ENCODE measurements at places on chromosomes 3 and 15.
A peak's percentile ranks its signal among the peaks of the same experiment; 100 is the strongest.

DNA sequence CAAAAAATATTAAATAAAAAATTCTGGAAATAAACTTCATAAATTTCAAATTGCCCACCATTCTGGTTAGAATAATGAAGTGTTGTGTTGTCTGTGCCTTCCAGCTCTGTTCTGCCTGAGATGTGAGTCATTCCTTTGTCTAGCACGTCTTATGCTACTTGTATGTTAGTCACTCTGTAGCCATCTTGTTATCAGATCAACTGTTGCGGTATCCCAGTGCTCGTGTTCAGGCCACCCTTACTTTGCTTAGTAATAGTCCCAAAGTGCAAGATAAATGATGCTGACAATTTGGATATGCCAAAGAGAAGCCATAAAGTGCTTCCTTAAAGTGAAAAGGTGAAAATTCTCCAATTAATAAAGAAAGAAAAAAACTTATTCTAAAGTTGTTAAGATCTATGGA is 527.5 kb downstream of the NAALADL2 start:
- DNase-seq = no peak

GRCh38 chr15:101124731-101125451 is 127.0 kb downstream of the CHSY1 start:
- peak; percentile 53 for DNase-seq

- DNase-seq = no peak
Observed at GRCh38 chr3:133058243-133058642, 20.1 kb downstream of the TMEM108 start.

DNA sequence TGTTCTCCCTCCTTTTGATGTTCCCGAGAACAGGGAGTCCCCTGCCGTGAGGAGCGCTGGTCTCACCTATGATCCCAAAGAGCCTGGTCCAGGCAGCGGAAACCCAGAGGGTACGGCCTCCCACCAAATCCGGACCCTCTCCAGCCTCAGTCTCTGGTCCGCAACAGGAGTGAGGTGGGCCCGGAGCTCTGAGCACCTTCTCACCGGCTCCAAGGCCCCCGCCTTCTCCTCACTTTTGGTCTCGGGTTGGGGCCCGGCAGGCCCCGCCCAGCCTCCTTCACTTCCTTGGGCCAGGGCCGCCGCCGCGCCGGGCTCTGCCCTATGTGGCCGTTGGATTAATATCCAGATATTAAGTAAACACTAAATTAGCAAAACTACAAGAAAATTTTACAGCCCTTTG is 5.7 kb upstream of the SKOR1 start:
- peak; percentile 10 for DNase-seq

DNA sequence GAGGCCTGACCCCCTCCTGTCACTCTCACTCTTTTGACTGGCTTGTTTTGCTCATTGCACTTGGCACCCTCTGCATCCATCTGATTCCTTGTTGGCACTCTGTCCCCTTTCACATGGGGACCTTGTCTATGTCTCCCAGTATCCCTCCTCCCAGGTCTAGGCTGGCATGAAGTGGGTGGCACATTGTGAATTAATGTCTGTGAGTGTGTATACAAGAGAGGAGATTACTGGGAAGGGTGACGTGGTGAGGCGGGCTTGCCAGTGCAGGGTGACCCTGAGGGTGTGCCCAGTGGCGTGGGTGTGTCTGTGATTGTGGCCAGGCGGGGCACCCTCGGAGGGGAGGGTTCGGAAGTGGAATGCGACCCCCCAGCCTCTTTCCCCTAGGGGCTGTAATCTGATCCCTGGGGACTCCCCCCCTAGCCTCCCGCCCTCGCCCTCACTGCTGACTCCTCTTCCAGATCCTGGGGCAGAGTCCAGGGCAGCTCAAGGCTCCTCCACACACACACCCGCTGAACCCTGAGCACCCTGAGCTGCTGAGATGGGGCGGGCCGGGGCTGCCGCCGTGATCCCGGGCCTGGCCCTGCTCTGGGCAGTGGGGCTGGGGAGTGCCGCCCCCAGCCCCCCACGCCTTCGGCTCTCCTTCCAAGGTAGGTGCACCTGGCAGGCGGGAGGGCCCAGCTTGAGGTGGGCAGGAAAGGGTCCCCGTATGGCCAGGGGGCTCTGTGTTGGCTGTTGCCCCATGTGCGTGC is at the start of gene SEMA3B:
TSS of gene SEMA3B (plus strand) at position 445 of the 749 bp plus-strand sequence. CDS start at position 539, 94 bp downstream.
- no peak for DNase-seq

DNA sequence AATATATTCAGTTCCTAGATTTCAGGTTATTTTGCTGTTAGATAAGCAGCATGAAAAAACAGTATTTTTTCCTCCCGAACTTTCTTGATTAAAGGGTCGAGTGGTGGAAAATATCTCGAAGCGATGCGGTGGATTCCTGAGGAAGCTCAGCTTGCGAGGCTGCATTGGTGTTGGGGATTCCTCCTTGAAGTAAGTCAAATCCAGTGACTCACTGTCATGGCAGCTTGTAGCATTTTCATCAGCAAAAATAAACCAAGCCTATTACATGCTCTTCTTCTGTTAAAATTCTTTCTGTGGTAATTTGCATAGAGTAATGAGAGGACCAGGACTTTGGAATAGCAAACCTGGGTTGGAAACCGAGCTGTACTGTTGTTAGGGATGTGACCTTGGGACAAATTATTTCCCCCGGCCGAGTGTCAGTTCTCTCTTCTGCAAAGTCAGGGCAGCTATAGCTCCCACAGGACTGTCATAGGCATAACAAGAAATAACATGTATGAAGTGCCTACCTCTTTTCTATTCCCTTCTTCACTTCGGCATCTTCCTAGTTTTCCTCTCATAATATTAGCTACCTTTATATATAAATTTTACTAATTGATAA is 75.6 kb downstream of the UBP1 start:
- no peak for DNase-seq

DNA sequence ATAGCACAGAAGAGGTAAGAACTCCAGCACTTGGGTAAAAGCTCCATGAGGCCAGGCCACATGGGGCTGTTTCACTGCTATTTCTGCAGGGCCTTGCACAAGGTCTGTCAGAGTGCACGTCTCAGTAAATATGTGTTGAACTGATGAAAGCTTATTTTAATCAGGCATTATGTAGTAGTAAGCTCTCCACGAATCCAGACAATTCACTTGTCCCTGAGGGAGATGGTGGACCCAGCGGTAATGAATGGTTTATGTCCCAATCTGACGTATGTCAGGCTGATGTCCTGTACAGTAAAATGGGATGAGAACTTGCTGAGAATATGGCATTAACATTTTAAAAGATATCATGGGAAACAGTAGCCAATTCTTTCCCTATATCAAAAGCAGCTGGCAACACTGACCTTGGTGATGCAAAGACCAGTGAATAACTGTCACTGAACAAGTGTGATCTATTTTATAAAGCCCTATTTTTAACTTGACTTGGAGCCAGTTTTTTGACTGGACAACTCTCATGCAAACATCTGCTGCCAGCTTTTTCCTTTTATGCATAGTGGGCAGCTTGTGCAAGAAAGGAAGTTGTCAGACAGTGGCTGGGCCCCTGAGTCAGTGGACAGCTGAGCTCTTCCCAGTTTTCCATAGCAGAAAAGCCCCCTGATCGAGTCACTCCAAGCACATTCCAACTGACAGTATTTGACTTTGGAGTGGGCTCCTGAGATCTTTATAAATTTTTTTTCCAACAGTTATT is 519.8 kb upstream of the MDFIC2 start:
- no peak for DNase-seq

DNA sequence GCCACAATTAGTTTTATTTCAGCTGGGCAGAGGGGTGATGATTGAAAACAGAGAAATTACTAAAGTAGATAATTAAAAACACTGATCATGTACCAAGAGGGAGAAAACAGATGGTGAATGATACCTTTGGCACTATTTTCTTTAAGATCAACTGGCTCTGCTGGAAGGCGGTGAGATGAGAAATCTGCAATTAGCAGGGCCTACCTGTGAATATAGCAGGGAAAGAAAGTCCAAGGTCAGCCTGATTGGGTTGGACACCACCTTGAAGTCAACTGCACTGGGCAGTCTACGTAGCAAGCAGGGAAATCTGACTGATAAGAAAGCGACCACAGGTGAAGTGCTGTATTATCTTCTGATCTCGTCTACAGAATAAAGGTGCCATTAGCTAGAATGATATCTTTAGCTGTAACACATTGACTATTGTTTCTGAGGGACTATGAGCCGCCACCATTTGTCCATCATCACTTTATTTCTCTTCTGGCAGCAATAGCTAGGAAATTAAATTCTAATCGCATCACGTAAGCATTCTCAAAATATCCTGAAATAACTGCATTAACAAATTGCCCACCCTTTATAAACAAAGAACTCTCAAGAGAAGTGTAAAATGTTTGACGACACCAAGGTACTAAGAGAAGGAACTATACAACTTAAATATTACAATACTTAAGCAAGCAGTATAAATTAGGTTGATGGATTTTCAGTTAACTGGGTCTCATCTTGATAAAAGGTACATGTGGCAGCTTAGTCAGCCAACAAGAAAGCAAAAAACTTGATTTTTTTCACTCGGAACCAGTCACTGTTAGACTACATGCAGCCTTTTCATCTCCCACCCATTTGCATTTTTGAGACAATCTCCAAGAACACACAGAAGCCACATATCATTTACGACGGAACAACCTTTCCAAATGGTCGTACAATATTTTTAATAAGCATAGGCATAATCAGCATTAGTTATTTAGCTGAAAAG is 1.3 kb downstream of the NEDD4 start:
- DNase-seq = no peak

- no peak for DNase-seq
Observed at GRCh38 chr3:37752649-37753025, 109.0 kb upstream of the CTDSPL start.

DNA sequence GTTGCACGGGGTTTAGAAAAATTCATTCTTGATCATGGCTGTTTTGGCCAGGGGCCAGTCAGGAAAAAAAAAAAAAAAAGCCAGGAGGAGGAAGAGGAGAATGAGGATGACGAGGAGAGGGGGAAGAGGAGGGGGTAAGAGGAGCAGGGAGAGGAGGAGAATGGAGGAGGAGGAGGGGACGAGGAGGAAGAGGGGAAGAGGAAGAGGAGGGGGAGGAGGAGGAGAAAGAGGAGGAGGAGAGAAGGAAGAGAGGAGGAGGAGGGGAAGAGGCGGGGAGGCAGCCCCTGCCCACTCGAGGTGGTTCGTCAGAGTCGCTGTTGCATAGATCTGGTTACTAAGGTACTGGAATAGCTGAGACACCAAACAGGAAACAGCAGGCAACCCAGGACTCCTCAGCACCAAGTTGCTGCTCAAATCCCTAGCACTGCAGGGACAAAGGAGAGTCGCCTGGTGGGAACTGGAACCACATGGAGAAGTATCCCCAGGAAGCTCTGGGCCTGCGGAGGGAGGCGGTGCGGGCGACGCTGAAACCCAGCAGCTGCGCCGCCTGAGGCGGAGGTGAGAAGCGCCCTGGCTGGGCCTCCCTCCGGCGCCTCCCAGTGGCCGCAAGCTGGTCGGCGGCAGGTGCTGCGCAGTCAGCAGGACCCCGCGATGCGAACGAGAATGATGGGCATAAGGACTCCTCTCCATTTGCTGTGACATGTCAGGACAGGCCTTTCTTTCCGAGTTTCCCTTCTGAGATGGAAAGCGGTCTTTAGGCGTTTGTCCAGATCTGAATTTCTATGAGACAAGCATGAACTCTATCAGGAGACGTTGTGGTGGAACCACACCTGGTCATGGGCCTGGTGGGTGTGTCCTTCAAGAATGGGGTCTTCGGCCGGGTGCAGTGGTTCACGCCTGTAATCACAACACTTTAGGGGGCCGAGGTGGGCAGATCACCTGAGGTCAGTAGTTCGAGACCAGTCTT is 17.5 kb downstream of the FAM240A start:
- DNase-seq = peak; percentile 85

DNA sequence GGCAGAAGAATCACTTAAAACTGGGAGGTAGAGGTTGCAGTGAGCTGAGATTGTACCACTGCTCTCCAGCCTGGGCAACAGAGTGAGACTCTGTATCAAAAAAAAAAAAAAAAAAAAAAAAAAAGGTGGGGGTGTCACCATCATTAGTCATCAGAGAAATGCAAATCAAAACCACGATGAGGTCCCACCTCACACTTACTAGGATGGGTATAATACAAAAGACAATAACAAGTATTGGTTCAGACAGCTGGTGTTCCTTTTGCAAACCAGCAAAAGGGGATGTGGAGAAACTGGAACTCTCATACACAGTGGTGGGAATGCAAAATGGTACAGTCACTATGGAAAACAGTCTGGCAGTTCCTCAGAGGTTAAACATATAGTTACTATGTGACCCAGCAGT is 78.7 kb upstream of the TSC22D2 start:
- no peak for DNase-seq

GRCh38 chr15:62770752-62771151 is 271.8 kb upstream of the TPM1 start:
- no peak for DNase-seq

DNA sequence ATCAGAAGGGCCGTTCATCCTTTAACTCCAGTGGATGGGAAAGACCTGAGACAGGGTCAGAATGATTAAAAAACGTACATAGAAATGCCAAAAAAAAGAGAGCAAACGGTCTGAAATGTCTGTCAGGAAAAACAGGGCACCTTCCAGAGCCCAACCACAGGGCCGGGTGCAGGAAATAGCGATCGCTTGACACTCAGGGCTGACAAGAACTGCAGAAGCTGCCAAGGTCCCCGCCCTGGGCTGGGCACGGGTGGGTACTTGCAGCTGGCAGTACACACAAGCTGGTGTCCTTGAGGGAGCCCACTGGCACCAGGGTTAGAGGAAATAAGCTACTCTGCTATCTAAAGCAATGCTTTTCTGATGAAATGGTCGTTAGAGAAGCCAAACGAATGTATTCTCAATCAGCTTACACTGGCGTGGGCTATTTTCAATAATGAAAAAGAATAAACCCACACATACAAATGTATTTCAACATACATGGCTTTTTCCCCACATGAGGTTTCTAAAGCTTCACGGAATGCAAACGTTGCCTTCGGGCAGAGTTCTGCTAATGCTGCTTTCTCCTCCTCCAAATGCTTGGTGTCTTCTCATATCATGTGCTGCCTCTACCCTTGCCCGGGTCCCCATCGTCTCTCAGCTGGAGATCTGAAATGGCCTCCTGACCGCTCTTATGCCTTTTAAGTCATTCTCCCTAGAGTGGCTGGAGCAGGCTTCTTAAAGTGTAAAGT is 15.6 kb downstream of the FRMD4B start:
- DNase-seq = peak; percentile 36

- DNase-seq = no peak
Observed at GRCh38 chr15:50077651-50078050, 41.4 kb downstream of the ATP8B4 start.

GRCh38 chr3:172285844-172286243 is 162.4 kb downstream of the GHSR start:
- no peak for DNase-seq

DNA sequence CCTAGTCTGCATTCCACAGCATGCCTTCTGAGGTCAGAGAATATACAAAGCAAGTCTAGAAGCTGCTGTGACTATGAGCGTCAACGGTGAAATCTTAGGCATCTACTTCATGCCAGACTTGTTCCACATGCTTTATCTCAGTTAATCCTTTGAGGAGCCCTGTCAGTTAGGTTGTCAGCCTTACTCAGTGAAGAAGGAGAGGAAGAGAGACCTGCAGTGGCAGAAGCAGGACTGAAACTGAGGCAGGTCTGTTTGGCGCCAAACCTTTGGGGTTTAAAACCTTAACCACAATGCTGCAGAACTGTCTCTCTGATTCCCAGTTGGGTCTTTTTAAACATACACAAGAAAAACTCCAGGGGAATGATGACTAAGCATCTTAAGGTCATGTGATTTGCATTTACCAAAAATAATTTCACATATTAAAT is 139.0 kb upstream of the LIPC start:
- DNase-seq = no peak

- peak; percentile 53 for DNase-seq
Observed at GRCh38 chr15:41483115-41483514, 10.6 kb upstream of the ITPKA start.

GRCh38 chr3:77464111-77464688 is 424.3 kb downstream of the ROBO2 start:
- DNase-seq = no peak
